ENCODE measurements at places on chromosomes 11 and 22. TPM values are rescaled to one million over a fixed set of nuclear protein-coding genes. Genes with fewer than 3 reads are reported as not detected.

DNA sequence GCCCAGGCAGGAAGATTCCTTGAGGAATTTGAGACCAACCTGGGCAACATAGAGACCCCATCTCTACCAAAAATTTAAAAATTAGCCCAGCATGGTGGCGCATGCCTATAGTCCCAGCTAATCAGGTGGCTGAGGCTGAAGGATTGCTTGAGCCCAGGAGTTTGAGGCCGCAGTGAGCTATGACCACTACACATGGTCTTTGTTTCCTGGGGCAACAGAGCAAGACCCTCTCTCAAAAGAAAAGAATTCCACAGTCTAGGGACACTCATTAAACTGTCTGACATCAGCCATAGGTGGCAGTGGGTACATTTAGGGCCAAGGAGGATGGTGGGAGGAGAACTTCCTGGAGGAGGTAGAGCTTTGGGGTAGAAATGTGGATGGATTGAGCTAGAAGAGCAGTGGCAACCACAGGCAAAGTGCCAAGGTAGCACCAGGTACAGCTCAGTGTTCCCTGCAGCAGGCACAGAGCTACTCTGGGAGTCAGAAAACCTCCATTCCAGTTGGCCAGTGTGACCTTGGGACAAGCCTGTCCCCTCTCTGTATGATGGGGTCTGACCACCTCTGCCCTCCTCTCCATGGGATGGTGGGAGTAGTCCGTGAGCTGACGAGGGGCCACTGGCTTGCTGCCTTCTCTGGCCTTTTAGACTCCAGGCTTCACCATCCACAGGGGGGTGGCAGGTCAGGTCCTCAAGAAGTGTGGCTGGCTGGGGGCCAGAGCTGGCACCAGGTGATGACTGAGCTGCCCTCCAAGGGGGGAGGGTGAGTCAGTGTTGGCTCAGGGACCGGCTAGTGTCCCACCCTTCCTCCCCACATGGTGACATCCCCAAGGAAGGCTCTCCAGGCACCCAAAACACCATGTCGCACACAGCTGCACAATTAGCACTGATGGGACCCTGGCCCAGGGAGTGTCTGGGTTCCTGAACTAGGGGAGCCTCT is 3.7 kb upstream of the CLCF1 start:
- no peak for DNase-seq

The PTGDR2 gene
- polyA plus RNA-seq: 0.14 TPM

The MRGPRX3 gene
- not detected for polyA plus RNA-seq

GRCh38 chr22:35016909-35017308 is 49.0 kb upstream of the ISX start:
- DNase-seq: no peak

GRCh38 chr11:60891103-60891741 is 15.2 kb downstream of the PRPF19 start:
- no peak for DNase-seq
